ENCODE measurements at places on chromosomes 7 and 10.

DNA sequence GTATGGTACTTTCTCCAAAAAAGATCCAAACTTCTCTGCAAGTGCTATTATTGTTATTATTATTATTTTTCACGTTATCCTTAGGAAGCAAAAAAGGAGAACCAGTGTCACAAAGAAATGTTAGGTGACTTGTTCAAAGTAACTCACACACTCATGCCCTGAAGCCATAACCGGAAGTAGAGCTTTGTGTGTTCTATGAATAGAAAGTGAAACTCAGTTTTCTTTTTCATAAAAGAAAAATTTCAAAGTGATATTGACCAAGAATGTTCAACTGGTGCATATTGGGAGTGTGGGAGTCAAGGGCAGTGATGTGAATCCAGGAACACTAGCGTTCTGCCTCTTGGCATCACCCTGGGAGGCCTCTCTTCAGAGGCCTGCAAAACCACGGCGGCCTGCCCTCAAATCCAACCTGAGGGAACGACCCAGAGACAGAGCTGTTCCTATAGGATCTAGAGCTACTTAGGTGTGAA, 106.1 kb downstream of the PRKCQ start:
- DNase-seq = no peak

DNA sequence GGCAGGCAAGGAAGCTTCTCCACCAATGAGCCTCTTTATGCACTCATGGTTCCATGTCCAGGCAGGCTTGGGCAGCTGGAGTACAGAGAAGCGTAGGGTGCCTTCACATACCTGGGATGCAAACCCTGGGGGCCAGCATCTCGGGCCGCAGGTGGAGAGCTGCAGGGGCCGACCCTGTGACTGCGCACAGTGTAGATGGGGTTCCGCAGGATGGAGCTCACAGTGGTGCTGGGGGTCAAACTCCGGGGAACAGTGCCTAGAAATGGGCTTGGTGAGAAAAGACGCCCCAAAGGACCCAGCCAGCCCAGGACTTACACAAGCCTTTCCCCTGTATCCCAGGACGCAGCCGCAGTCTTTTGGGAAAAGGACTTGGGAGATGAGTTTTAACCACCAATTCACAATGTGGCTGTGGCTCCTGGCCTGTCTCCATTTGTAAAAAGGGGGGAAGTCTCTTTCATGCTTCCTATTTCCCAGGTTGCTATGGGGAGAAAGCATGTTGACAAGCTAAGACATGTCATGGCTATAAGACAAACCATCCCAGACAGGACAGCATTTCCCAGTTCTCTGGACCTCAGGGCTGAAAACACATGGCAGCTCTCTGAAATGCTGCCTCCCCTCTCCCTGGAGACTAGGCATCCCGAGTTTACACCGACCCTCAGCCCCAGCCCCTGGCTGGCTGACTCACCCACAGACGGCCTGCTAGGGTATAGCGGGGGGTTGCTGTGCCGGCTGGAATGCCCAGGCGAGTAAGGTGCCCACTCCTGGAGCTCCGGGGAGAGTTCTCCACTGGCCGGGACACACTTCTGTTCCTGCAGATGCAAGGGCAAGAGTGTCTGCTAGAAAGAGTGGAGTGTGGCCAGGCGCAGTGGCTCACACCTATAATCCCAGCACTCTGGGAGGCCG, 107.1 kb downstream of the DLG5 start:
- no peak for DNase-seq

DNA sequence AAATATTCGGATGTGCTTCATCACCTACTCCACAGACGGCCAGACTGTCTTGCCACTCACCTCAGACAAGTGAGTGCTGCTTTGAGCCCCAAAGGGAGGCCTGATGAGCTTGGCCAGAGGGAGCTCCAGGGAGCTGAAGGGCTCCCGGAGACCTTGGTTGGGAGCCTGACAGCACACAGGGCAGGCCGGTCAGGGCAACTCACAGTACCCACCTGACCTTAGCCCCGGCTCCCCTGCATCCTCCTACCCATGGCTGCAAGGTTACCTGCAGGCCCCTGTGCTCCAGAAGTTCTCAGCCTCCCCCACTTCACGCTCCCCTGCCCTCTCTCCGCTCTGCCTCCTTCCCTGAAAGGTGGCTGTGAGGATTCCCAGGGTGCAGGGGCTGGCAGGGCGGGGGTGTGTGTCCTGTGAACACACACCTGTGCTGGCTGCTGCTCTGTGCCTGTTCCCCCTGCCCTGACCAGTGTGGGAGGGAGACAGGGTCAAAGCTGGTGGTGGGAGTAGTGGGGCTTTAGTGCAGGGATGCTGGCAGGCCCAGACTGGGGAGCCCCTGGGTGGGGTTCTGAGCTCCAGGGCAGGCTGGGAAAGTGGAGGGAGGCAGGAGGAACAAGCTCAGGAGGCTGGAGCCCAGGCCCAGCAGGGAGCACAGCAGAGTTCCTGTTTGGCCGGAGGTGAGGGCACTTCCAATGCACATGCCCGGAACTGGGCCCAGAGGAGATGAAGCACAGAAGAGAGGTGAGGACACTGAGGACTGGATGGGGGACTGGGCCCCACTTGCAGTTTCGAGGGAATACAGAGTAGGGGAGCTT, 7.2 kb downstream of the ANTXRL start:
- DNase-seq = no peak

GRCh38 chr10:21043044-21043443, 145.9 kb upstream of the NEBL start:
- DNase-seq = no peak

DNA sequence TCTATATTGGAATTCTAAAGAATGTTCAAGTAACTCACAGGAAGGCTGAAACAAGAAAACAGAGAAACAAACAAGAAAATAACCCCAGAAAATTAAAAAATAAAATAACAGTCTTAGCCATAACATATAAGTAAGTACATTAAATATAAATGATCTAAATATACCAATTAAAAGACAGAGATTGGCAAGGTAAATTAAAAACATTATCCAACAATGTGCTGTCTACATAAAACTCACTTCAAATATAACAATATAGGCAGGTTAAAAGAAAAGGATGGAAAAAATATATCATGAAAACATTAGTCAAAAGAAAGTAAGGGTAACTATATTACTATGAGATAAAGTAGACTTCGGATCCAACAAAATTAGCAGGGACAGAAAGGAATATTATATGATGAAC, 98.1 kb upstream of the NANOS1 start:
- no peak for DNase-seq

DNA sequence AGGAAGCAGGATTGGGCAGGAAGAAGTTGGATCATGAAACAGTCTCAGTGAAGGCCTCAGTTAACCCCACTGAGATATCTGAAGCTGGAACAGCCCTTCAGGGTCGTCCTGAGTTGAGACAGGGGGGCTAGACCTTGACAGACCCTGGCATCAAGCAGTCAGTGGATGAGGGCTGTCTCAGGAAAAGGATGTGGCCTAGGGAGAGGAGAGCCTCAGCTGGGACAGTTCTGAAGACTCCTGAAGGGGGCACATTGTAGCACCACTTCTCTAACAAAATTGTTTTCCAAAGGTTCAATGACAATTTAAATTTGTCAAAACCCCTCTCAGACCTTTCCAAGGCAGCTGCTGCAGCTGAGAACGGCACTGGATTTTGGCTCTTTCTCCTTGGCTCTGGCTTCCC, 15.8 kb upstream of the SLK start:
- no peak for DNase-seq

GRCh38 chr10:120460776-120461175, 3.7 kb downstream of the PLPP4 start:
- no peak for DNase-seq

- DNase-seq = no peak
These were observed 17.5 kb downstream of the GBF1 start for GRCh38 chr10:102262744-102263370.

DNA sequence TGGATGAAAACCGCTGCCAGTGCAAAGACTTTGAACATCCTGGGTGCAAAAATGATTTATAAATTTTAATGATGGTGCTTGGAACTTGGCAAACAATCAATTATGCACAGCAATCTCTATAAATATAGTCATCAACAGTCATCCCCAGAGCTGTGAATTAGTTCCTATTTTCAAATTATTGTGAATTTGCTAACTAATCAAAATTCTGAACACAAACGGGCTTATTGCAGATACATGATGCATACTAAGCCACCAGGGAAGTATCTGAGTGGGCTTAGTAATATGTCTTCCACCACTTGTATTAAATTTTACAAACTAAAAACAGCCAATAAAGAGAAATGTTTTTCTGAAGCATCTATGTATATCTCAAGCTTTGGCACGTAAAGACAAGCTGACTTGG, 165.2 kb downstream of the CALCR start:
- no peak for DNase-seq

DNA sequence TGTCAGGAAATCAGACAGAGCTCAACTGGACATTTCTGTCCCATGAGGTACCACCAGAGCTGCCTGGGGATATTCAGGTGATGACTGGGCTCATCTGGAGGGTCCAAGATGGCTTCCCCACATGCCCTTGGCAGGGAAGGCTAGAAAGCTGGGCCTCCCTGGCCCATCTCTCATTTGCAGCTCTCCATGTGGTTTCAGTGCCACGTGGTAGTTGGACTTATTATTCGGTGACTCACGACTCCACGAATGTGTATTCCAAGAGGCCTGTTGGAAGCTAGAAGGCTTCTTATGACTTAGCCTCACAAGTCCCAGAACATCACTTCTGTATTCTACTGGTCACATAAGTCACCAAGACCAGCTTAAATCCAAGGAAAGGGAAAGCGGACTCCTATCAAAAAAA, 22.8 kb downstream of the NSMCE4A start:
- no peak for DNase-seq

DNA sequence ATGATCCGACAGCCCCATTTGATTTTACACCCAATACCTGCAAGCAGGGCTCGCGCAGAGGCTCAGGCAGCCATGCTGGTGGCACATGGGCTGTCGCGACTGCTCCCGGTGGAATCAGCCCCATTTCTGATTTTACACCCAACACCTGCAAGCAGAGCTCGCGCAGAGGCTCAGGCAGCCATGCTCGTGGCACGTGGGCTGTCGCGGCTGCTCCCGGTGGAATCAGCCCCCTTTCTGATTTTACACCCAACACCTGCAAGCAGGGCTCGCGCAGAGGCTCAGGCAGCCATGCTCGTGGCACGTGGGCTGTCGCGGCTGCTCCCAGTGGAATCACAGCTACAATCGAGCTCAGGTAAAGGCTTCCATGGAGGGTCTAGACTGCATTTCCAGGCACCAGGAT, 244.1 kb downstream of the PTPRN2 start:
- DNase-seq = no peak

Data from CD4-positive, alpha-beta T cell (primary cell).